ENCODE measurements at places on chromosomes 2 and 18.

DNA sequence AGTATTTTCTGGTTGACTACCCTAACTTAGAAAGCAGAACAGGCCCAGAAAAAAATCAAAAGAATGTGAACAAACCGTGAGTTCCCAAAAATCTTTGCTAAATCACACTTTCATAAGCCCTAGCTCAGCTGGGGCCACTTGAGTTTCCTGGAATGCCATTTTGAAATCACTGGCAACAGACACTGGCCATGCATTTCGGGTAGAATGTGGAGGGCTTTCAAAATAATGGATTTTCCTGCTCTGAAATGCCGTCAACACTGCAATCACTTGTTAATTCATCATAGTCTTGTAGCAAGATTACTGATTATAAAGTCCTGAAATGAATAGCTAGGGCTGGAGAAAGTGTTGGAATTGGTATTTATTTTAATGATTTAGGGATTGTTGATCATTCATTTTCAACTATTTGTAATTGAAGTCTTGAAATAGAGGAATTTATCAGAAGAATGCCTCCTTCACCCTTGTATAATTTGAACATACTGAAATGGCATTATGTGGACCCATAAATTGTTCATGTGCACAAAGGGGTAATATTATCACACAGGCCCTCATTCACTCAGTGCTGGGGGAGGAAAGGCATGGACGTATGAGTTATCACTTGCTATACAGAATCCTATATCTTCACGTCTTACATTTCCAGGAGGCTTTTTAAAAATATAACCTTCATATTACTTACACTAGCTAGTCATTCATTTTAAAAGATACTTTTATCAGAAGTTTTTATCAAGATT, 134.8 kb downstream of the DTNA start:
- no peak for DNase-seq

DNA sequence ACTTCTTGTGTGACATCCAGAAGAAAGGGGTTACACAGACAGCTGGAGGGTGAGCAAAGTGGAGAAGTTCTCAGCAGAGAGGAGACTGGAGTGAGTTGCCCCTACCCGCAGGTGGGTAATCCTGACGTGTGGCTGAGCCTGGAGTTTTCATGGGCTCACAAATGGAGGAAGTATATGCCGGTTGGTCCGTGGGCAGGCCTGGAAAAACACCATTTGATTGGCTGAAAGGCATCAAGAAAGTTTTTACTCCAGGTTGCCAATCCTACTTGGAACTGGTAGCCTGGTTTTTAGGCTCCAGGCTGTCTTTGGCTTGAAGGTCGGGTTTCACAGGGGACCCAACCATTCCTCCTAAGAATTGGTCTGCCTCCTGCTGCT, 1177.4 kb upstream of the LRRTM1 start:
- no peak for DNase-seq

GRCh38 chr18:26159353-26159752, 25.7 kb downstream of the PSMA8 start:
- no peak for DNase-seq

DNA sequence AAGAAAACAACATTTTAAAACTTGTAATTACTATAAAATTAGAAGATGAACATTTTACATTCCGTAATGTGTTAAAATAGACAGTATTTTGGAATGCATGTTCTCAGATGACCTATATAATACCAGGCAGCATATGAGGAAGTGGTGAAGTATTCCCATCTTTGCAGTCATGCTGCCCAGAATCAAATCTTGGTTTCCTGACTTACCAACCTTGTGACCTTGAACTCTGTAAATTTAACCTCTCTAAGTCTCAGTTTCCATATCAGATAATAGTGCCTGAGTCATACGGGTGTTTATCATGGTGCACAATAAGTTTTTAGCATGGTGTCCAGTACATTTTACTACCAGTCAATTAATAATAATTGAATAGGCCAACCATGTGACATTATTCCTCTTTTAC, 7.3 kb upstream of the GALM start:
- DNase-seq = no peak

DNA sequence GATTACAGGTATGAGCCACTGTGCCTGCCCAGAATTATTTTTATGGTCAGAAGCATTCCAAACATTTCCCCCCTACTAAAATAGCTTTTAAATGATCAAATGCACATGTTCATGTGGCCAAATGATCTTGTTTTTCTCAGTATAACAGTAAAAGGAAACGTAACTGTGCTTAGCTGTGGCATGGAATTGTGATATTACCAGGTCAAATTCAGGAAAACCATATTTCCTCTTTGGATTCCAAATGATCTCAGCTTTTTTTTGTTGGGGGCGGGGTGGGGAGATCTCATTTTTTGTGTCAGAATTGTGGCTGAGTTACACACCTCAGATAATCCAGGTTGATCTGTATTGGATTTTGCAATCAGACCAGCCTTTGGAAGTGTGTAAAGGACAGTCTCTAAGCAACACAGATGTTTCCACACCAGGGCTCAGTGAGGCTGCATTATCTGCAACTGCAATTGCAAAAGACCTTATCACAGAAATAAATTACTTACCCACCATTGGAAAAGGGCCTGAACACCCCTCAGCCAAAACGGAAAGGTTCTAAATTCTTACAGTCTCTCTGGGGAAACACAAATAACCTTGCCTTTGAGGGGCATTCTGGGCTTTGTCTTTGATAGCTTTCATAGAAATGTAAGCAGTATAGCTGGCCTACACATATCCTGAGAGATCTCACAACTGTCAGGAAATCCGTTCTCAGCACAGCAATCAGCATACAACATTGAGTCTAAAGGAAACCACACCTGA, 8.4 kb downstream of the CASP10 start:
- no peak for DNase-seq

GRCh38 chr2:85765081-85765731, 11.4 kb downstream of the ATOH8 start:
- DNase-seq = no peak

DNA sequence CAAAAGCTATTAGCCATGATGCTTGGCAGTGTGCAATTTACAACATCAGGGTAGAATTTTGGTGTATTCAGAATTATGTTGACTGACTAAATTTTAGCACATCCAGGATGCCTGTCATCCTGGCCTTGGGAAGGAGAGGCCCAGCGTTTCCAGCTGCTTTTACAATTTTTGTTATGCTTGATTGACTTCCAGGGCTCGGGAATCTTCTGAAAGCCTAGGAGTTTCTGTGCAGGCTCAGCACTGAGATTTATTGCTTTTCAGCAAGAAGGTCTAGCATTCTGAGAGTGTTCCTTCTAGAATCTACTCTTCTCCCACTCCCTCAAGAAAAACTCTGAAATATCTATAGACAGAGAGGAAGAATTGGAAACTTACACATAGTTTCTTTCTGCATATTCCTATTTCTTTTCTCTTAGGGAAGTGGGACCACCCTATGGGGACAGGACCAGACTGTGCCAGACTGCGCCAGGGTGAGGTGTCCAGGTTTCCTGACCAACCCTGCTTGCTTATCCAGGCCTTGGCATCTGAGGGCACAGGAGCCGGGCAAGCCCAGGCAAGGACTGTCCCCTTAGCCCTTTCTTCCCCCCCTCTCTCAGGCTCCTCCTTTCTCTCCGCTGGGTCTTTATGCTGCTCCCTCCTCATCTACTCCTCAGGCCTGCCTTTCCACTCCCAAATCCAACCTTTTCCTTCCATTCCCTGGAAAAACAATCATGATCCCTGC, 26.9 kb downstream of the MAIP1 start:
- no peak for DNase-seq

DNA sequence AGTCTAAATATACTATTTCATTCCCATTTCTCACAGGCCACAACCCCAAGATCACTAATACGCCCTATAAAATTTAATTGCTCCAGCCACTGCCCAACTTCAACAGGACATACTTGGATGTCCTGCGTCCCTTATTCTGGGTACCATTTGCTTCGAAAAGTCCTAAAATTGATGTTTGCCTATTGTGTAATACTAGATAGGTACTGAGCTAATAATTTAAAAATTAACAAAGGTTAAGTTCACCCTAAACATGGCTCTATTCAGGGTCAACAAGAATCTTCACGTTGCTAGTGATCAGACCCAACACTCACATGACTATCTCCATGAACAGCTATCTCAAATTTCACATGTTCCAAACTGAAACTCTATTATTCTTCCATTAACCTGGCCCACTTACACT, 296.4 kb upstream of the RND3 start:
- no peak for DNase-seq

GRCh38 chr2:190920085-190920484, 39.5 kb downstream of the GLS start:
- DNase-seq = no peak

DNA sequence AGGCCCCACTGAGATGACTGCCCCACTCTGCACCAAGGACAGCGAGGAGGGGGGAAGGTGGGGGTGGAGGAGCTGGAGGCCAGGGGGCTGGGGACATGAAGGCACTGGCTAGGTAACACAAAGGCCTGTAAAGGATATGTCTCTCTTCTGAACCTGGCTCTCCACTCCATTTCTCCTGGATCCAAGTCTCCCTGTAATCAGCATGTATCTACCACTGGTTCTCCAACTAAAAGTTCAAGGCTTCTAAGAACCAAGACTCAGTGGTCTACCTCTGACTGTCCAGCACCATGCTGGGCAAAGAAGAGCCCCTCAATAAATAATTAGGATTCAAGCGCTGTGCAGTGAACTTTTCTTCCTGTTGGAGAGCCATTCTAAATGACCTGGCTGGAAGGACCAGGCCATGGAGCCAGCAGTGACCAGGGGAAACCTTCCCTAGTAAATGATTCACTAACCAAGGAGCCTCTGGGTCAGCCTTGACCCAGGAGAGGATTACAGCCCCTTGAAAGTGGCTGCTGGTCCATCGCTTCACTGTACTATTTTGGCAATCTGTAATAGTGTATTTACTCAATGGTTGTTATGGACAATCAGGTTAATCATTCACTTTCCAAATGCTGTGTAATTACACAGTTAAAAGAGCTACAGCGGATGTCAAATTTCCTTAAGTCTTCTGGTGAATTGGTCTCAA, 73.2 kb downstream of the BCL11A start:
- no peak for DNase-seq

- no peak for DNase-seq
Observed at GRCh38 chr2:55283083-55283482, 14.1 kb upstream of the MTIF2 start.

GRCh38 chr18:11071300-11071699, 78.1 kb downstream of the PIEZO2 start:
- DNase-seq = no peak

- no peak for DNase-seq
Observed at GRCh38 chr2:218387369-218388194, 5.5 kb downstream of the SLC11A1 start.

DNA sequence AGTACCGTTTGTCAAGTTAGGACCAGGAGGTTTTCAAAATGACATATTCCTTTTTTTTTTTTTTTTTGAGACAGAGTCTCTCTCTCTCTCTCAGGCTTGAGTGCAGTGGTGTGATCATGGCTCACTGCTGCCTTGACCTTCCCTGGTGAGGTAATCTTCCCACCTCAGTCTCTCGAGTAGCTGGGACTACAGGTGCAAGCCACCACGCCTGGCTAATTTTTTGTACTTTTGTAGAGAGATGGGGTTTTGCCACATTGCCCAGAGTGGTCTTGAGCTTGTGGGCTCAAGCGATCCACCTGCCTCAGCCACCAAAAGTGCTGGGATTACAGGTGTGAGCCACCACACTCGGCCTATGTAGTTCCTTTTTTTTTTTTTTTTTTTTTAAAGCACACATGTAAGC, 127.9 kb upstream of the SEC11C start:
- no peak for DNase-seq

- no peak for DNase-seq
Observed at GRCh38 chr2:233481368-233482142, 85.0 kb downstream of the USP40 start.

DNA sequence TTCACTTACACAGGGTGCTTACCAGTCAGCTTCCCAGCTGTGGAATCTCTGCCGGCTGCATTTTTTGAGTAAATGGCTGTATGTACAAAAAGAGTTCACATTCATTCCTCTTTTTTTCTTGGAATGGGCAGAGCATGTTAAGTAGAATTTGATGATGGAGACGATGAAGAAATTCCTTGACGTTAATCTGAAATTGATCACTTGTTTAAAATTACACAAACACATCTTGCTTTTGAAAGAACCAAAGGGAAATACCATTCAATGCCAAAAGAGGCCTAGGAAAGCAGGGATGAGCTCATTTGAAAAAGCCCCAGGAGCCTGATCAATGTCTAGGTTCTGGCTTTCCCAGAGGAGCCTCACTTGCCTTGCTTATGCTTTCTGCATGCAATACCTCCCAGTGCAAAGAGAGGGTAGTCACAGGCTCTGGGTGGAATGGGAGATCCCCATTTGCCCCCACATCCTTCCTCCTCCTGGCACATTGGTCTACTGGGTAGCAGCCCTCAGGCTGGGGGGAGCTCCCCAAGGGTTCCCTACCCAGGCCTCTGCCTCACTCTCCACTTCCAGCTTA, 12.3 kb upstream of the SMAD7 start:
- DNase-seq = peak; percentile 87

GRCh38 chr2:168804214-168804613, 1.8 kb downstream of the NOSTRIN start:
- DNase-seq = no peak

DNA sequence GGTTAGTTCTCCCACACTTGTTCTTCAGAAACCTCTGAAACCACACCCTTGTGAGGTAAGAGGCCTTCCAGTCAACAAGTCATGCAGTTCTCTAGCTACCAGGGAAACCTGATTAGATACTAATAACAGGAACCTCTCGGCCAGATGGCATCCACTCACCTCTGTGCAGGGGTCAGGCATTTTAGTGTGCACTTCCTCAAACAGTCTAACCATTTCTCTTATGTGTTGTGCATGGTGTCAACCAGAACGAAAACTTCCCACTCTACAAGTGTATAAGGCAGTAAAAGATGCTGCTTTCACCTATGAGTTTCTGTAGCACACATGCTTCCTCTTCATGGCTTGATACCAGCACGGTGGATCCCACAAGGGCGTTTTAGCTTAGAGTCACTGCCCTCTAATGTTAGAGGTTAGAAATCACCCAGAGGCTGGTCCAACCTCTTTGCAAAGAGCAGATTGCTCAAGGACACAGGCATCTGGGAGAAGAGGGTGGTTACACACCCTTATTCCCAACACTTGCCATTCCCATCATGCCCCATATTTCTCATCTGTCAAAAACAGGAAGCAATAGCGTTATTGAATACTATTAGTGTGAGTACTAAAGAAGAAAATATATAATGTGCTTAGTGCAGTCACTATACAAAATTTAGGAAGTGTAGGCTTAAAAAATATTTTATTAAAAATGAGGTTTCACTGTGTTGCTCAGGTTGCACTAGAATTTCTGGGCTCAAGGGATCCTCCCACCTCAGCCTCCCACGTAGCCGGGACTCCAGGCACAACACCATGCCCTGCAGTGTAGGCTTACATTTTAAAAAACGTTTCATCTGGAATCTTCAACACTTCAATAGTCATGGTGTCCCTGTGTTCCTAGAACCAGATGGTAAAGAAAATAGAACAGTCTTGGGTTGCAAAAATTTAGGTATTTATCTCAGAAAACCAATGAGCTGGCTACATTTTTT, 34.5 kb upstream of the RAB31 start:
- peak; percentile 89 for DNase-seq

- DNase-seq = peak; percentile 91
Observed at GRCh38 chr2:55155764-55156281, 76.3 kb downstream of the CLHC1 start.

GRCh38 chr18:35875566-35875965, 96.9 kb upstream of the RMP24 start:
- no peak for DNase-seq

GRCh38 chr18:13550418-13551304, 175.7 kb downstream of the FAM210A start:
- DNase-seq = no peak
